ENCODE measurements at places on chromosomes 1 and 21.

- DNase-seq, result no peak
Measured at GRCh38 chr1:153608089-153608682, 4.8 kb downstream of the S100A16 start.

DNA sequence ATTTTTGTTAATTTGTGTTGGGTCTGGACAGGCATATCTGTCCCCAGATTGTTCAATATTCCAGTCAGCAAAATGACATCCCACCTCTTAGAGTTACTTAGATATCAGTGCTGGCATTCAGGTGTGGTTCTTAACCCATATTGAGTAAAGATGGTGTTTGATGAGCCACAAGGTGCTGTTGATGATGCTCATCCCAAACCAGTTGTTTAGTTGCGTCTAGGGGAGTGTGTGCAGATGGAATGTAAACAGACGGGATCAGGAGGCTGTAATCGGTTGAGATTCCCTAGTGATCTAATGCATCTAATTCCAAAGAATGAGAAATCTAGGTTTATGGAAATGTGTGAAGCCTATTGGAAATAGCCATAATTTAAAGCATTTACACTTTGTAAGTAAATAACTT, 1.1 kb downstream of the HOOK1 start:
- DNase-seq, result no peak

- no peak for DNase-seq
Measured at GRCh38 chr1:85296980-85297379, 20.5 kb upstream of the BCL10 start.

DNA sequence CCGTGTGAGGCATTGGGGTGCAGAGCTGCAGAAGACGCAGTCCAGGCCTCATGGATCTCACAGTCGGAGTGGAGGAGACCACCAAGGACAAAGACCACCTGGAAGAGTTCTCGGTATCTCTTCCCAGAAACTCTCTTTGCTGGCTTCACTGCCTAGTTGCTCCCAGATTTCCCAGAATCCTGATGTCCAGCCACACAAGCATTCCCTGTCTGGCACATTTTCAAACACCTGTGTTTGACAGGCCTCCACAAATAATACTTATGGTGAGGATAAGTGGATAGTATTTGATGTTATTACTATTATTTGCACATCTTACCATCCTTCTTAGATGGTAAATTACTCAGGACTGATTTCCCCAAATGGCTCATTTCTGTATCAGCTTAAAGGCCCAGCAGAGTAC, 27.7 kb upstream of the KANK4 start:
- no peak for DNase-seq

DNA sequence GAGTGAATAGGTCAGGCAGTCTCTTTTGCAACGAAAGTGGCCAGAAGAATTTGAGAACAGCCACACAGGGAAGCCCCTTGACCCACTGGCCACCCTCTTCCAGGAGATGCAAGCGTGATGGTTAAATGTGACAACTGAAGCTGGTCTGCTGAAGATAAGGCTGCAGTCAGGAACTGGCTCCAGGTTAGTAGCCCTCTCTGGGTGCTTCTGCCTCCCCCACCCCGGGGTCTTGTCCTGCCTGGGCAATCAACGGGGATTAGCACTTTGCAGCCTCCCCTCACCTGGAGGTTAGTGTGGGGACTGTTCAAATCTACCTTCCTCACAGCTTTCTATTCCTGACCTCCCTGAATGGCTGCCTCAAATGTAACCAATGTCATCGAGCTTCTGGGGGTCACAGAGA, 125.9 kb downstream of the PLXNA2 start:
- DNase-seq, result no peak

DNA sequence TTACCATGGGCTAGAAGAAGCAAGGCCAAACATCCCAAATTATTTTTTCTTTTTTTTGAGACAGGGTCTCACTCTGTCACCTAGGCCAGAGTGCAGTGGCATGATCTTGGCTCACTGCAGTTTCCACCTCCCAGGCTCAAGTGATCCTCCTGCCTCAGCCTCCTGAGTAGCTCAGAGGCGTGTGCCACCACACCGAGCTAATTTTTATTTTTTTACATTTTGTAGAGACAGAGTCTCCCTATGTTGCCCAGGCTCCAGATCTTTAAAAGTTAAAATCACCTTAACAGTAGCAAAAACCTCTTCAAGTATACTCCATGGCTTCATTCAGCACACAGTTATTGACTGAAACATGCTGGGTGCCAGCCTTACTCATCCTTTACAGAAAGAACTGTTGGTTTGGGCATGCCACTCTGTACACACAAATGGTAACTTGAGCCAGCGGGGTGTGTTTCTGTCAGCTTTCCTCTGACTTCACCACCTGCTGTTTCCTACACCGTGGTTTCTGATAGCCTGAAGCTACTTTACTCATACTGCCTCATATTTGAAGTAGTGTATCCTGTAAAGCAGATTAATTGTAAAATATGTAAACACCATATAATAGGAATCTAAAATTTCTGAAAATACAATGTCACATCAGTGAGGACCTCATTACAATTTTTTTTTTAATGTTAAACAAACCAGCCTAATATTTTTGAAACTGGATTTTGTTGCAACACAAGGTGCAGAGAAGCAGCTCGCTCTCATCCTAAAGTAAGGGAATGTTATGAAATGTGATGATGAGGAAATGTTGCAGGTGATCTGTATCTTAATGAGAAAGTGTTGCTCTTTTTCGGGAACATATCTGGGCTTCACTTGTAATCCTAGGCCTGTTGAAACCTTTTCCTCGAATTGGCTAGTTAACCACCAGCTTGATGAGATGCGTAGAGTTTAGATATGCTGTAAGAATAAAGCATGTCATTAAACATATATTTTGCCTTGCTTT, 113.9 kb downstream of the ATP5PO start:
- peak; percentile 69 for DNase-seq

- no peak for DNase-seq
Measured at GRCh38 chr1:218371927-218372672, 27.0 kb downstream of the TGFB2 start.

- DNase-seq, result no peak
Measured at GRCh38 chr1:234938924-234939323, 189.7 kb downstream of the TOMM20 start.

DNA sequence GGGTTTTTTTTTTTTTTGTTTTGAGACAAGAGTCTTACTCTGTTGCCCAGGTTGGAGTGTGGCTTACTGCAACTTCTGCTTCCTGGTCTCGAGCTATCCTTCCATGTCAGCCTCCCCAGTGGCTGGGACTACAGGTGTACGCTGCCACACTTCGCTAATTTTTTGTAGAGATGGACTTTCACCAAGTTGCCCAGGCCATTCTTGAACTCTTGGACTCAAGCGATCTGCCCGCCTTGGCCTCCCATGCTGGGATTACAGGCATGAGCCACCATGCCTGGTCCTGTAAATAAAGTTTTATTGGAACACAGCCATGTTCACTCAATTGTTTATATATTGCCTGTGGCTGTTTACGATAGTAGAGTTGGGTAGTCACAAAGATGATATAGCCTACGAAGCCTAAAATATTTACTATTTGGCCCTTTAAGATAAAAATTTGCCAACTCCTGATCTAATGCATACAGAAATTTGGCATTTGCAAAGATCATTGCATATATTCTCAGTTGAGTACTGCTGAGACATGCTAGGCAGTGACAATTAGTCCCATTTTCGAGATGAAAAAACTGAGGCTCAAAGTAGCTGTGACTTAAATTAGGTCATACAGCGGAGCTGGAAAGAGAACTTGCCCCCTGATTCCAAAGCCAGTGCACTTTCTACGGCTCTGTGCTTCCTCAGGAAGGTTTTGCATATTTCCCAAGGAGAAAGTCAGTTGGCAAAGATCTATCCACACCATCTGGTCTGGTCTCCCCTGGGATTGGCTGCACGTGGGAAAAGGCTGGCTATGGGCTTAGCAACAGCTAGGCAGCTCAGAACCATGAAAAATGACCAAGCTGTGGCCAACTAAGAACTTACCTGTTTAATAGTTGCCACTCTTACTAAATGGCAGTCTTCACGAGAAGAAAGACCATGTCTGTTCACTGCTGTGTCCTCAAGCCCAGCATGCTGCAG, 19.4 kb downstream of the MECR start:
- DNase-seq, result no peak

- no peak for DNase-seq
Measured at GRCh38 chr1:125085720-125086591, 3901.2 kb downstream of the SRGAP2C start.

GRCh38 chr1:46183926-46184557, 7.8 kb upstream of the P3R3URF start:
- no peak for DNase-seq

DNA sequence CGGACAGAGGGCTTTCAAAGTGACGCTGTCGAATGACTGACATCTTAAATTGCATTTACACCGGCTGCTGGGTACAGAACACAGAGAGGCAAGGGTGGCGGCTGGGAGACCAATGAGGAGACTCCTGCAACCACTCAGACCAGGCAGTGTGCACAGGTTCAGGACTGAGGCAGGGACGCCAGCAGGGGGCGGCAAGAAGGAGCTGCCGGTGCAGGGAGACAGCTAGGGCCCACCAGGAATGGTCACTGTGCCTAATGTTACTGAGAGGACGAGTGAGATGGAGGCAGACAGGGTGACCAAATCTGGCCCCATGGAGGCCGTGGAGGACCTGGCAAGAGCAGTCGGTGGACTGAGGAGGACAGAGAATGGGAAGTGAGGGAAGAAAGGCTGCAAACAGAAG, 23.5 kb downstream of the GLIS1 start:
- no peak for DNase-seq

DNA sequence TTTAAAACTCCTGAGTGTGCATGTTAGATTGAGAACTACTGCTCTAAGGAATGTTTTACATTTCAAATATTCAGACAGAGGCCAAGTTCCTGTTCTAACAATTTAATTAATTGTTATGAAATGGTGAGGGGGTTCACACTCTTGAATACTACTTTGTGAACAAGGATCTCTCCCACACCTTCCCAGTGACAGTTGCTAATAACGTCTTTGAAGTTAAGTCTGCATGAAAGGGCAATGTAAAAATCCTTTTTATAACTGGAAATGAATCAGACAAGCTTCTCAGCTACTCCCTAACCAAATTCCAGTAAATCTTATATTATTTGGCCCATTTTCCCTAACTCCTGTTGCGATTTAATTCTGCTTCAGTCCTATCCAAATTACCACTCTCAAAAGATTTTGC, 828.5 kb upstream of the ADAMTS5 start:
- DNase-seq, result no peak

- no peak for DNase-seq
Measured at GRCh38 chr1:56442290-56442877, 137.0 kb downstream of the PLPP3 start.

- no peak for DNase-seq
Measured at GRCh38 chr1:241706257-241706656, 54.2 kb downstream of the WDR64 start.

DNA sequence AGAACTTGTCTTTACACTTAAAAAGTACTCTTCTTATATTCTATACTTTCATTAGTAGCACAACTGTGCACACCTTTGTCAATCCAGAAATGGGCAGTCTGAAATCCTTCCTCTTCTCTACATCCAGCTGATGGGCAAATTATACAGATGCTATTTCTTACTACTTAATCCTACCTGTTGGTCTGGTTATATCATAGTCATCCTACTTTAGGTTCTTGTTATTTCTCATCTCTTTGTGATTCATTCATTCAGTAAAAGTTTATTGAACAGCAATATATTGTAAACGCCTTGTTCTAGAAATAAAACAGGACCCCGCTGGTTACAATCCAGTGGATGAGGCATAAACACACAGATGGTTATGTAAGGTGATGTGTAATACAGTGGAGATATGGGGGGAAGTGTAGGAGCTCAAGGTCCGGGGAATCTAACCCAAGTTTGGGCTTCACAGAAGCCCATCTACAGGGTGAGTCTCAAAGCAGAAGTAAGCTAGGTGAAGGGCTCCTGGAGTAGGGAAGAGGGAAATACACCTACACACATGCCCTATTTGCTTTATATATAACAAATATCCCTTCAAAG, 11.8 kb upstream of the FUBP1 start:
- no peak for DNase-seq

- DNase-seq, result peak; percentile 15
Measured at GRCh38 chr1:77438236-77438913, 156.6 kb downstream of the AK5 start.

- DNase-seq, result no peak
Measured at GRCh38 chr1:26190373-26190987, at the start of gene CATSPER4. Gene CATSPER4 (plus strand): TSS chr1:26190602. CDS start chr1:26190628, 26 bp downstream.

DNA sequence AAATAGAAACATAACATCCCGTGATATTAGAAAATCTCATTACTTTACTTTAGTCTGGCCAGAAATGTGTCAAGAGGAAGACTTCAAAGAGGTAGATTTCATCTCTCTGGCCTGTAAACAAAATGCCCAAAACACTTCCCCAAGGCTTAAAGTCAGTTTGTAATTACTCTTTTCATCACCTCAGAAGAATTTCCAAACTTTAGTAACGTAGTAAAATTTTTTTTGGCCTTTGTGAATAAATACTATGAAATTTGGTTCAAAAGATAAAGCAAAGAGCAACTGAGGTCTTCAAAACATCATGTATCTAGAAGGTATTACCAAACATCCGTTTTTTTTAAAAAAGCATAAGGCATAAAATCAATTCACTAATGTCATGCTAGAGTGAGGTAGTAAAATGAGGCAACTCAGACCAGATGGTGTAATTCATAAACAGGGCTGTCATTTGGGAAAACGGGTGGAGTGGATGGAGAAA, 51.4 kb downstream of the LEPR start:
- no peak for DNase-seq

DNA sequence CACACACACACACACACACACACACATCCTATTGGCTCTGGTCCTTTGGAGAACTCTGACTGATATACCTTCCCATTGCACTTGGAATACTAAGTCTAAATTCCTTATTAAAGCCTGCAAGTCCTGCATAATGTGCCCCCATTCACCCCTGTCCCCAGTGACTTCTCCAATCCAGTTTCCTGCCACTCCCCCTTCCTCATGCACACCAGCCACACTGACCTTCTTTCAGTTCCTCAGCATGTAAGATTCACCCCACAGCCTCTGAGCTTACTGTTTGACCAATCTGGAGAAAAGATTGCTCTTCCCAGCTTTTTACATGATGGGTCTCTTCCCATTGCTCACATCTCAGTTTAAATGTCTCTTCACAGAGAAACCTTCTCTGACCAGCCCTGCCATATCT, 146.6 kb downstream of the TBX15 start:
- no peak for DNase-seq

DNA sequence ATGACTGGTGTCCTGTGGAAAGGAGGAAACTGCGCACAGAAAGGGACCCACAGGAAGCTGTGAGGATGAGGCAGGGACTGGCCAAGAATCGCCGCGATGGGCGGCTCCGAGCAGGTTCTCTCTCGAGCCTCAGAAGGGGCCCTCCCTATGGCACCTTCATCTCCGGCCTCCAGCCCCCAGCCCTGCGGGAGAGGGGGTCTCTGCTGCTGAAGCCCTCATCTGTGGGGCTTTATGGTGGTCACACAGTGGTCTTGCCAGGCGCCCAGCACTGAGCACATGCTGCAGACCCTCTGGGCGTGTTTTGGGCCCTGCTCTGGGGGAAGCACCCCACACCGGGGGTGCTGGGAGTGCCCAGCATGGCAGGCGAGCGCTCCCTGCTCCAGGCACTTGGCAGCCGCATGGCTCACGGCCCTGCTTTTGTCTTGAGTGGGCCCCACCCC, 86.6 kb upstream of the ACTRT2 start:
- no peak for DNase-seq

Measured in smooth muscle cell of the brain vasculature (primary cell).